ENCODE measurements at places on chromosomes 16 and 17. TPM values are rescaled to one million over a fixed set of nuclear protein-coding genes. Genes with fewer than 3 reads are reported as not detected.

Gene CCDC144A
- 4.0 TPM for total RNA-seq

Gene BIRC5
- 38.4 TPM for total RNA-seq

Gene SCGB1C2
- total RNA-seq: not detected

Gene ARL4D
- total RNA-seq: 3.9 TPM

Gene KRT36
- total RNA-seq: not detected

Gene SLC47A1
- 0.22 TPM for total RNA-seq

Gene BRIP1
- total RNA-seq: 0.50 TPM

Gene KRT39
- total RNA-seq: not detected

Gene CCDC78
- total RNA-seq: 3.7 TPM

Gene AKAP10
- total RNA-seq: 16.5 TPM

Gene TMC5
- total RNA-seq: 0.17 TPM

Gene OTOP3
- not detected for total RNA-seq

Gene VTN
- 0.80 TPM for total RNA-seq

Gene C16orf92
- 1.1 TPM for total RNA-seq

Gene RAB11FIP4
- total RNA-seq: 30.3 TPM

Gene HAP1
- 2.0 TPM for total RNA-seq

Gene IRX3
- 25.9 TPM for total RNA-seq

Gene ABCC3
- 1.4 TPM for total RNA-seq

Gene KRTAP4-9
- total RNA-seq: not detected

All from motor neuron (in vitro differentiated cells).